Colonic mucosa (tissue), 4 donors: ENCODE measurements at places on chromosomes 13 and 19.

- H3K27ac ChIP-seq = no peak overlapping the region
- H3K36me3 ChIP-seq = peaks cover 39% of the 10 kb centered on the region
- H3K27me3 ChIP-seq = no peaks in the 10 kb centered on the region
- no peak overlapping the region for H3K4me3 ChIP-seq
- DNase-seq = no peak
These were observed 21.2 kb downstream of the HNRNPM start for GRCh38 chr19:8466018-8466417.

GRCh38 chr13:62598708-62599107 lies 1183.1 kb upstream of the PCDH20 start:
- DNase-seq = no peak
- H3K36me3 ChIP-seq = no peaks in the 10 kb centered on the region
- H3K27ac ChIP-seq = no peak overlapping the region
- no peak overlapping the region for H3K4me3 ChIP-seq

DNA sequence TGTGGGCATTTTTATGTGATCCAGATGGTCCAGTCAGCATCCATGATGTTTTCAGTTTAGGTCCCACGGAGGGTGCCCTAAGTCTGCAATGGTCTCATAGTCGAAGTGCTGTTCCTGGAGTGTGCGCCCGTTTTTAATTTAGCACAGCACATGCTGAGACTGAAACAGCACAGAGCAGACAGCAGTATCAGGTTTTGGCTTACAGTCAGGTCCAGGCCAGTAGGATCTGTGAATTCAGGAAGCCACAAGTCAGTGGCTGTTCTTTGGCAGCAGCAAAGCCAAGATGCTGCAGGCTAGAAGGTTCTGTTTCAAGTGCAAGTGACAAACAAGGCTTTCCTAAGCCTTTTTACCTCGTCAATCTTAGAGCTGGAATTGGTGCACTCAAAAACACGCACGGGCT lies 18.3 kb downstream of the FBXO27 start:
- no peak overlapping the region for H3K4me3 ChIP-seq
- no peaks in the 10 kb centered on the region for H3K36me3 ChIP-seq
- no peak overlapping the region for H3K27ac ChIP-seq
- H3K4me1 ChIP-seq = no peaks in the 10 kb centered on the region

DNA sequence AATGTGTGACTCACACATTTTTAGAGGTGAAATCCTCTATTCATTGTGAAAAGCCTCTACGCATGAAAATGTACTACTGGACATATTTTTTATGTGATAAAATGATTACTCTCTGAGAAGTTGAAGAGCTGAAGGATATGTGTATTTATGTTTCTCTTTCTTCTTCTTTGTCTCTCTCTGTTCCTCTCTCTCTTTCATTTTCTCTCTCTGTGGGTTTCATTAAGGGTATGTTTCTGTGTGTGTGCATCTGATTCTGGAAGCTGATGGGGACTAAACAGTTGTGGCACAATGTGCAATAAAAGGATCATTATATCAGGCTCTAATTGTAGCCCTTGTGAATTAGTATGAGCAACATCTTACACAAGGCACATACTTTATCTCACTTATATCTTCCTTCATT lies 867.7 kb downstream of the PCDH9 start:
- no peaks in the 10 kb centered on the region for H3K4me1 ChIP-seq
- H3K27me3 ChIP-seq = no peaks in the 10 kb centered on the region
- no peaks in the 10 kb centered on the region for H3K36me3 ChIP-seq
- H3K4me3 ChIP-seq = no peak overlapping the region
- DNase-seq = no peak

DNA sequence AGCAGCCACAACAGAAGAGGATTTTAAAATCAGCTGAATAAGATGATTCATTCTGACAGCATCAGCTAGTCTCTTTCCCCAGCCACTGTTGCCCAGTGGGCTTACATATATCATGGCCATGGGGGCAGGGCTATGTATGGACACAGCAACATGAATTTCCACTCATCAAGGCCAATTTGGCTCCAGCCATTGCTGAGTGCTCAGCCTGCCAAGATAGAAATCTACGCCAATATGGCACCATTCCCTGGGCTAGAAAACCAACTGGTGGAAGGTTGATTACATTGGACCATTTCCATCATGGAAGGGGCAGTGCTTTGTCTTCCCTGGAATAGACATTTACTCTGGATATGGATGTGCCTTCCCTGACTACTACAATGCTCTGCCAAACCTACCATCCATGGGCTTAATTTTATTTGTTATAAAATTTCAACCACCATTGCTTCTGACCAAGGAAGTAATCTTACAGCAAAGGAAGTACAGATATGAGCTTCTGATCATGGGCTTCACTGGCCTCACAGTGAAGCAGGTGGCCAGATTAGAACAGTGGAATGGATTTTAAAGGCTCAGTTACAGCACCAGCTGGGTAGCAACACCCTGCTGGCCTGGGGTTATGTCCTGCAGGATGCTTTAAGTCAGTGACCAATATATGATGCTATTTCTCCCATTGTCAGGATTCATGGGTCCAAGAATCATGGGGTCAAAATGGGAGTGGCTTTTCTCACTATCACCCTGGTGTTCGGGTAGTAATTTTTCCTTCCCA lies 9.8 kb upstream of the ALOX5AP start:
- no peaks in the 10 kb centered on the region for H3K36me3 ChIP-seq
- H3K27ac ChIP-seq = no peak overlapping the region
- no peaks in the 10 kb centered on the region for H3K4me1 ChIP-seq
- no peaks in the 10 kb centered on the region for H3K27me3 ChIP-seq
